AG04450 (cell line): ENCODE measurements at places on chromosomes 3 and 15. TPM values are rescaled to one million over a fixed set of nuclear protein-coding genes. Genes with fewer than 3 reads are reported as not detected.

ESYT3 gene
- polyA plus RNA-seq: 0.01 TPM in 1 of 2 replicates, not detected in the other

DNA sequence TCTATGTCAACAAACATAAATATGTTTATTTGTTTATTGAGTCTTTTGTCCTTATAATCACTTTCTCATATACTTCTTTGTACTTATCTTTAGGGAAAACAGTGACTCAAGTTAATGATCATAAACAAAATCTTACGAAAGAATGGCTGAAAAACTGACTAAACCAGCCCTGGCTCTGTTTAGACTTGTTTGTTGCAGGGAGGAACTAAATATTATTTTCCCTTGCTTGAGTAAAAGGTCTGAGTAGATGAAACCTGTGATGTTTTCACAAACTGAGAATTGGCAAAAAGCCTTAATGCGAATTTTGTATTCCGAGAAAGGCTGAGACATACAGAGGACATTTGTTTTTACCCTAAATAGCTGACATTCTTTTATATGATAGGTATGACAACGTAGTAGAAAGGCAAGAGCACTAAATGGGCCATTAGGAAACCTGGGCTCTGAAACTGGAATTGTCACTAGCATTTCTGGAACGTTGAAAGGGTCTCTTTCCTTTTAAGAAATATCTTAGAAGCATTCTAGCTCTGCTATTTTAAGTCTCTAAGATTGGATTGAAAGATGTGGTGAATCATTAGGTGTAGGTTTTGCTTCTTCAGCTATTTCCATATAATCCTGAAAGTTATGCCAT is 18.2 kb upstream of the CLDN16 start:
- no peak for DNase-seq

SAMMSON gene
- polyA plus RNA-seq: not detected in 2 replicates

GRCh38 chr15:40471808-40472150 is 995 bp downstream of the CHST14 start:
- DNase-seq: no peak

DNA sequence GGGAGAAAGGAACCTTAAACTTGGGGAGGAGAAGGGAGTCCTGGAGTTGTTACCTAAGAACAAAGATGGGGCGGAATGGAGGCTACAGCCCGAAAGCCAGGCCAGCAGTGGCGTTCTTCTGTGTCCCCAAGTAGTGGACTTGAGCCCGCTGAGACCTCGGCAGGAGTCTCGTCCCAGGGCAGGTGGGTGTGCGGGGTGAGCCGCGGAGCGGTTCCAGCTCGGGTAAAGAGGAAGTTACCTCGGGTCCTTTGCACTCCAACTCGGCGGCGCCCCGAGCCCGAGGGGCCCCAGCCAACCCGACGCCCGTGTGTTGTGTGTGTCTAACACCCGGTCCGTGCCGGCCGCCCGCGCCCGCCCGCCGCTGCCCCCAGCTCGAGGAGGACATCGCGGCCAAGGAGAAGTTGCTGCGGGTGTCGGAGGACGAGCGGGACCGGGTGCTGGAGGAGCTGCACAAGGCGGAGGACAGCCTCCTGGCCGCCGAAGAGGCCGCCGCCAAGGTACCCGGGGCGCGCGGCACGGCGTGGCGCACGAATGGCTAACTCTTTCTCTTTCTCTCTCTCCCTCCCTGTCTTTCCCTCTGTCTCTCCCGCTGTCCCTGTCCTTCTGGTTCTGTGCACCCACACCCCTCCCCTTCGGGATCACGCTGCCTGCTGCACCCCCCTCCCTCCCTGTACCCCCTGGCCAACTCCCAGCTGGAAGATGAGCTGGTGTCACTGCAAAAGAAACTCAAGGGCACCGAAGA is 959 bp downstream of the TPM1 start:
- no peak for DNase-seq
